ENCODE measurements at places on chromosomes 13 and 19. TPM values are rescaled to one million over a fixed set of nuclear protein-coding genes. Genes with fewer than 3 reads are reported as not detected.

ZSCAN4 gene
- 0.24 TPM for total RNA-seq

DDX39A gene
- total RNA-seq: 62.7 TPM

GMIP gene
- 6.0 TPM for total RNA-seq

TGFBR3L gene
- total RNA-seq: 4.3 TPM

LILRB5 gene
- not detected for total RNA-seq

IGFL1 gene
- not detected for total RNA-seq

CELF5 gene
- total RNA-seq: under 0.01 TPM

AZU1 gene
- total RNA-seq: 0.24 TPM
